ENCODE measurements at places on chromosomes 13 and 19. TPM values are rescaled to one million over a fixed set of nuclear protein-coding genes. Genes with fewer than 3 reads are reported as not detected.

Gene GSX1
- not detected for total RNA-seq

Gene FUT6
- total RNA-seq, result not detected

Gene NAPSA
- 0.91 TPM for total RNA-seq

Gene TTC9B
- not detected for total RNA-seq

GRCh38 chr13:30266756-30267155 lies 40.6 kb downstream of the KATNAL1 start:
- peaks cover 4% of the 10 kb centered on the region for H3K36me3 ChIP-seq
- no peak overlapping the region for H3K27ac ChIP-seq
- H3K27me3 ChIP-seq, result no peaks in the 10 kb centered on the region
- DNase-seq, result no peak
- H3K4me3 ChIP-seq, result no peak overlapping the region

Gene S1PR4
- total RNA-seq, result not detected

- no peak for DNase-seq
- no peaks in the 10 kb centered on the region for H3K27me3 ChIP-seq
- H3K27ac ChIP-seq, result peak overlapping the region; percentile 68
- H3K36me3 ChIP-seq, result no peaks in the 10 kb centered on the region
- no peaks in the 10 kb centered on the region for H3K4me1 ChIP-seq
These were observed 163.8 kb downstream of the SUCLA2 start for GRCh38 chr13:47837104-47837880.

- DNase-seq, result no peak
- peak overlapping the region; percentile 100 for H3K4me3 ChIP-seq
- no peaks in the 10 kb centered on the region for H3K4me1 ChIP-seq
These were observed 967 bp upstream of the TPT1 start for GRCh38 chr13:45341799-45342500.

GRCh38 chr13:77360032-77360685 lies 33.3 kb upstream of the MYCBP2 start:
- no peak for DNase-seq
- H3K4me1 ChIP-seq, result no peaks in the 10 kb centered on the region
- no peak overlapping the region for H3K4me3 ChIP-seq

Data from endodermal cell (in vitro differentiated cells).